Cardiac septum (tissue), 1 donor: ENCODE measurements at places on chromosomes 16 and 17. TPM values are rescaled to one million over a fixed set of nuclear protein-coding genes. Genes with fewer than 3 reads are reported as not detected.

TNS4 gene
- not detected for total RNA-seq

MT4 gene
- total RNA-seq = not detected

ADAD2 gene
- total RNA-seq = 0.24 TPM

PPP1R27 gene
- total RNA-seq = 0.32 TPM

CFAP97D1 gene
- total RNA-seq = not detected

GRAPL gene
- 1.7 TPM for total RNA-seq

KCNJ18 gene
- total RNA-seq = not detected
